B cell (primary cell): ENCODE measurements at places on chromosomes 7 and 10.

DNA sequence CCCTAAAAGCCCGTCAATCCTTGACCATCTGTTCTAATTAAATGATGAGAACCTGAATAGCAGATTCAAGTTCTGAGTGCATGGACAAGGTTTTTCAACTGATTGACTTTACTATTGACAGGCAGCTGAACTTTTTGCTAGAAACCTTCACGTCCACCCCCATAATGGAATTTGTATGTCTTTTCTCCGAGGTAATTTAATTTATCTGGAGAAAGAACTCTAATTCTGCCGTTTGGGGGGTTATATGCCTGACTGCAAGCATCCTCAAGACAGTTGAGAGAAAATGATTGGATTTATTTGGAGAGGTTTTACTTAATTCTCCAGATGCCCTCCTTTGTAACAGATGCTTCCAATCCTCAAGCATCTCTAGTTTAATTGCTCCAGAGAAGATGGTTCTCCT is 1053.4 kb upstream of the AUTS2 start:
- no peak for DNase-seq

- no peak for DNase-seq
Measured at GRCh38 chr10:106189292-106189691, 975.2 kb downstream of the SORCS1 start.

DNA sequence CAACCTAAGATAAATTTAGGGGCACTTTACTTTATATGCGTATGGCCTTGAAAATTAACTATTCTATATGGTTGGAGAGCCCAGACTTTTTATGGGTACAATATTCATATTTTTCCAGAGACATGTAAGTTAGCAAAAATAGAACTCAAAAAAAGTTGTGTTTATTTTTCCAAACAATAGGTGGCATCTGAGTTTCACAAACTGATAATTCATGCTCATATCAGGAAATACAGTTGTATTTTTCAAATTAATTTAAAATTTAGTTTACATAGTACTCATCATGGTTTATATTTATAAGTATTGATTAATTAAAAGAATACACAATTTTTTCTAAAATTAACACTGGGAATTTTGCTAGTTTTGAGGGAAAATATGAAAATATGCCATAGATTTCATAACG is 34.6 kb downstream of the ANKRD7 start:
- no peak for DNase-seq

GRCh38 chr10:4453950-4454349 is 372.1 kb upstream of the AKR1E2 start:
- no peak for DNase-seq

DNA sequence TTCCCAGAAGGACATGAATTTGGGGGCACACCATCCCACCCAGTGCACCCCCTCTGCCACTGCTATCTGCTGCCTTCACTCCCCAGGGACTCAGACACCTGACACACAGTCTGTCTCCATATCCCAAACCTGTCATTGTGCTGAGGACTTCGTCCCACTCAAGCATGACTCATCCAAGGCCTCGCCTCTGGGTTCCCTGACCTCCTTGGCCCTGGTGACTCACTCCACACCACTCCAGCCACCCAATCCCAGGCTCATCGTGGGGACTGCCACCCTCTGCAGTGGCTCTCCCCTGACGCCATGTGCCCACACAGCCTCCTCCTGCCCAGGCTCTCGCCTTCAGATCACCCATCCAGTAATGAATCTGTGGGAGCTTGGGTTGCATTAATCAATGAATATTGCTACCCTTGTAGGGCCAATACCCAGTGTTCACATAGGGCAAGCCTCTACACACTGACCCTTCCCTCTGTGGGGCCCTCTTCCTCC is 6.6 kb upstream of the INSIG1 start:
- DNase-seq = no peak

DNA sequence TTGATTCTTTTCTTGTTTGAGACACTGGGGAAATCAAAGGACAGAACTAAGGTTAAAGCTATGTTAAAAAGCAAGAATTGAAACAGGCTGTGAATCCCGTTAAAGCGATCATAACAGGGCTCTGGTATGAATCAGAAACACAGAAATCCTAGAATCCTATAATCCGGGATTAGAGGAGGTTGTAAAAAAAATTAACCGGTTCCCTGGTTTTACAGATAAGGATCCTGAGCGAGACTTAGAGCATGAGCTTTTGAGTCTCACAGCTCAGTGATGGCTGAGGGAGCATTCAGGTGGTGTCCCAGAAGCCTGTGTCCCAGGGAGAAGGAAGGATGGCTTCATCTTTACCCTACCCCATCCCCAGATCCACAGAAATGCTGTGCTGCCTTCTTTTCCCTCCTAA is 461.3 kb downstream of the PAXIP1 start:
- no peak for DNase-seq

DNA sequence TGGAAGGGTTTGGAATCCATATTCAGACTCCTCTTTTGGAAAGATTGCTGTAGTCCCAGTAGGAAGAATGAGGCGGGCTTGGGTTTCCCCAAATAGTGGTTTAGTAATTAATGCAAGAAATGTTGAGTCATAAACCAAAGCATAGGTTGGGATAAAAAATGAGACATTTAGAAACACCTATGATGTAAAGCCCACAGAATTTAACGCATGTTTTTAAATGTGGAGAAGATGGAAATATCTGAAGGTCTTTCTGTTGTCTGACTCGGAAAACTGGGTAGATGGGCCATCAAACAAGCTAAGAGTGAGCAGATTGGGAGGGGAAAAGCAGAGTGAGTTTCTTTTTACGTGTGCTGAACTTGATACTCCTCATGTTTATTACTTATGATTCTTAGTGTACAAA is 62.2 kb downstream of the LANCL2 start:
- no peak for DNase-seq

GRCh38 chr10:100970076-100970913 is 991 bp downstream of the SEMA4G start:
- peak; percentile 57 for DNase-seq

- DNase-seq = no peak
Measured at GRCh38 chr10:113521475-113521795, 31.4 kb upstream of the HABP2 start.

DNA sequence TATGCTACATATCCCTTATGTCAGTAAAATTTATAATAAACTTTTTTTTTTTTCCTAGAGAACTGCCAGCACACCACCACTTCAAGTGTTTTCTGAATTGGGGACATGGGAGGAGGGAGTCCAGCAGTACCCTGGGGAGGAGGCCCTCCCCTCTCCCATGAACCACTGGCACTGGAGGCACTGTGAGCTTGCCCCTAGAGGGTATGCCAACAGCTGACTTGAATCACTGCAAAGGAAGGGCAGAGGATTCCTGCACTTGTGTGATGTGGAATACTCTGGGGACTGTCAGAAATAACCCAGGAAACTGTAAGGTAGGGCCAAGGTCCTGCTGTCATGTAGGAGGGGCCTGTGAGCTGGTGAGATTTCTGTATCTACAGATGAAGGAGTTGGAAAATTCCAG is 8.5 kb upstream of the ARMS2 start:
- no peak for DNase-seq

- DNase-seq = peak; percentile 41
Measured at GRCh38 chr7:106871793-106872571, 6.9 kb downstream of the PIK3CG start.

GRCh38 chr7:106041140-106041717 is 70.9 kb downstream of the SYPL1 start:
- DNase-seq = peak; percentile 62

DNA sequence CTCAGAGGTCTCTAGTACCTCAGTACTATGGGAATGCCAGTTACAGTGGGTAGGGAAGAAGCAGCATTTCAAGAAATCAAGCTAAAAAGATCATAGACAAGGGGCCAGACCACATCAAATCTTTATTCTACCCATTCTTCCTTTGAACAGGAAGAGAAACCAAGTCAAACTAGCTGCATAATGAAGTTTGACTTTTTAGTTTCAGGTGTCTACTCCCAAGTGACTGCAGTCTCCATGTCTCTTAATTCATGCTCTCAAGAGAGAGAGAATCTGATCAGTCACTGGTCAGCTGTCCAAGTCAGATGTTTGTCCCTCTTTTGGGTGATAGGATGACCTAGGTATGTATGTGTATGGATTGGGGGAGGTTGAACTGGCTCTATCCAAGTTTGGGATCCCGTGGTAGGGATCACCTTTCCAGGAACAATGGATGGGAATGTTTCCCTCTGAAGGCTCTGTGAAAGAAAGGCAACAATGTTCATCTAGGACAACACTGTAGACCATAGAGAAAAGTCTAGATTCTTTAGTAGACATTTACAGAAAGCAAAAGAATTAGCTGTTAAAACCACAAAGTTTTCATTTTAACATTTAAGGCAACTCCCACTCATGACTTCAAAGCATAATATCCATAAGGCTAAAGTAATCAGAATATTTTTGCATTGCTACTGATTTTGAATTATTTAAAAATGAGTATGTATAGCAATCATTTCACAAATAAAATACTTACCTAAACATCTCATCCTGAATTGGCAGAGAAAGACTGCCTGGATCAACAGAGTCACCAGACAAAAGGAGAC is 30.1 kb upstream of the PRTFDC1 start:
- DNase-seq = no peak

DNA sequence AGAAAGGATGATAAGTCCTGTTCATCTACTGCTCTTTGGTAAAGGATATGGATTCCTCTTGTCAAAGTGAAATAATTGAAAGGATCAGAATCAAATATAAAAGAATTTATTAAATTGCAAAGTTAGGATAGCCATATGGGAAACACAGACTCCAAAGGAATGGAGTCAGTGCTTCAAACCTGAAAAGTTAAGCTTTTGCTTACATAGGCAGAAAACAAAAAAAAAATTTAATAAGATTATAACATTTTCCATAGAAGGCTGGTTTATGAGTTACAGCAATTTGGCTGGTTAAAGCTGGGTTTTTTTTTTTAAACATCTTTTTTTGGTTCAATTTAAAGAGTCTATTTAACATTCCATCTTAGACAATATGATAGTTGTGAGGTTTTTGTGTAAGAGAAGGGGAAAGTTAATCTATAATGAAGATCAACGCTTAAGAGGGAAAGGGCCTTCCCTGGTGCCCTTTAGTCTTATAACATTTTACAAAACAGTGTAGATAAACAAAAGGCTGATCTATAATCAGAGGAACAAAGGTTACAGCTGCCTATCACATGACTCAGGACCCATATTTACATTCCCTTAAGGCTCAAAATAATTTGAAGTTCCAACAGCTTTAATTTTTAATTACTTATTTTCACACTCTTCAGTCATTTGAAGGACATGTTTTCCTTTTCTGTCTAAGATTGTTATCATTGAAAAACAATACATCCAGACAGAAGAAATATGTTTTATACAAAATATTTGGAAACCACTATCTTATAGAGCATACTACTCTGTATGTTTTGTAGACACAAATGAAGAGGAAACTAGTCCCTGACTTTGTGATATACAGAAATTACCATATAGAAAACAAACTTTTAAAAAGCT is 234.3 kb upstream of the MBL2 start:
- no peak for DNase-seq

DNA sequence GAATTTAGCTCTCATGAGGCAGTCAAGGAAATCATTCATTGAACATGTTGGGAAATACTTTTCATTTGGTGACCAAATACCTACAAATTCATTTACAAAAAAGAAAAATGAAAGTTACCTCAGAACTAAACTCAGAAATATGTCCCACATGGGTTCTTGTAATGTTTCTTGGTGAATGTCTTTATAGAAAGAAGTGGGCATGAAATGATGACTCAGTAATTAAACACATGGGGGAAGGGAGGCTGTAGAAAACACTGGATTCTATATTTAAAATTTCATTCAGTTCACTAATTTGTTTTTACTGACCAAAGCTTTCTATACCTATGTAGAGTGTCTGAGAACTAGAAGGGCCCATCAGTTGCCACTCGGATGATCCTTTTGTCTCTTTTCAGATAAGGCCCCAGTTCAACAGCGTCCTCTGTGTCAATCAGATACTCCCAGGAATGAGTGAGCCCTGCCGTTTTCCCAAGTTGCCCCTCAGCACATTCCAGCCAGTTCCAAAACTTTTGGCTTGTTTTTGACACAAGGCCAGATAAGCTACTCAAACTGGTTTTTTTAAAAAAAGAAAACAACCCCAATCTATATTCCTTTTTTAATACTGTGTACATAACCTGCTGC is 49.3 kb upstream of the AGBL3 start:
- DNase-seq = no peak

DNA sequence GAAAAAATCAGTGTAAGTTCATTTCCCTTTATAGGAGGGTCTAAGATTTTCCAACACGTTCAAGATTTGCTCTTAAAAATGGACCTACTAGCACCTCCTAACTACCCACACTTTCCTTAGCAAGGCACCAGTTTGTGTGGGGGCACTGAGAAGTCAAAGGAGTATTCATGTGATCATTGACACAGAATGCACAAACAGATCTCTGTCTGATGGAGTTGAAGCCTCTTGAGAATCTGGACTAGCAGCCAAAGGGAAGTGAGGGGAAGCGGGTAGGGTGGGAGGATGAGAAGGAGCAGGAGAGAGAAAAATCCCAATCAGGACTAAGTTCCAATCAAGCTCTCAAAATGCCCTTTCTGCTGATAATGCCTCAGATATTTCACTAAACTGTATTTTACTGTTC is 4.1 kb downstream of the MMS19 start:
- DNase-seq = no peak

DNA sequence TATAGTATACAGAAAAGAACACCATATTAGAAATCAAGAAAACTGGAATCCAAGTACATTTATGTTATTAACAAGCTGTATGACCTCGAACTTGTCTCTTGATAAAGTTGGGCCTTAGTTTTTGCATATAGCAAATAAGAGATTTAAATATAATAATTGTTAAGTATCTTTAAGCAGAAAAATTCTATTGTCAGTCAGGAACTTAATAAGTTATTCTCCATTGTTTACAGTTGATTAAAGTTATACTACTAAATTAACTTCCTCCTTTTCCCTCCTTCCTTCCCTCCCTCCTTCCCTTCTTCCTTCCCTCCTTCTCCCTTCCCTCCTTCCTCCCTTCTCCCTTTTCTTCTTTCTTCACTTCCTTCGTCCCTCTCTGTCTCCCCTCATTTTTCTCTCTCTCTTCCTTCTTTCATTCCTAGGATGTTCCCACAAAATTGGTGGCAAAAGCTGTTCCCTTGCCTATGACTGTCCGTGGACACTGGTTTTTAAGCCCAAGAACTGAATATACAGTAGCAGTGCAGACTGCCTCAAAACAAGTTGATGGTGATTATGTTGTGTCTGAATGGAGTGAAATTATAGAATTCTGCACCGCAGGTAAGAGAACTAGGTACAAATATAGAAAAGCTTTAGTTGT is 59.7 kb downstream of the PHYHIPL start:
- DNase-seq = no peak

DNA sequence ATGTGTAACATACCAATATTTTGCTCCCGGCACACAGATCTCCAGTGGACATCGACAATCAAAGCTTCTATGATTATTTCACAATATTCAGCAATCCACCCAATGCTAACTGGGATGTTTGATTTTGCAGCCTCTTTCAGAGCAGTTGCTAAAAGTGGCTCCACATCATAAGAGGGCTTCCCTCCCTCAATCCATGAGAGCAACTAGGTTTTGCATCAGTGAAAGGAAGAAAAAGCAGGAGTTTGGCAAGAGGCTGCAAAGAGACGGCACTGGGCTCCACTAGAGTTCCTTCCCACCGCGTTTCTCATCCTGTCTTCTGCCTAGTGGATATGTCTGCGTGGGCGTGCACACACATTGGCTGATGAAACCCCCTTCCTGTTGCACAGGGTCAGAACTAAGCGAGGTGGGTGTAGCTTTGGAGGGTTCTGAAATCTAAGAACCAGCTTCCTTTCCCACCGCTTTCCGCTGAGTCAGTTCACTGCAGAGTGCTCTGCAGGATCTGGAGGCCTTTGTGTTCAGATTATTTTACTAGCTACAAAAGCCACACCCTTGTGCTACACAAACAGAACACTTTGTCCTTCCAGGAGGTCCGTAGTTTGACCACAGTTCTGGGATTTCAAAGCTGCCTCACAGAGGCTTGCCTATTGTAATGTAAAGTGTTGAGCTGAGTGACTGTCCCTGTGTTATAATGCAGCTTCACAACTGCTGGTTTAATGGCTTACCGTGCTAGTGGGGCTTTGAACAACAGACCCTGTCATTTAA is 28.1 kb downstream of the ARL4A start:
- no peak for DNase-seq
